Nucleus accumbens (tissue), 56 donors: ENCODE measurements at places on chromosomes 4 and X.

DNA sequence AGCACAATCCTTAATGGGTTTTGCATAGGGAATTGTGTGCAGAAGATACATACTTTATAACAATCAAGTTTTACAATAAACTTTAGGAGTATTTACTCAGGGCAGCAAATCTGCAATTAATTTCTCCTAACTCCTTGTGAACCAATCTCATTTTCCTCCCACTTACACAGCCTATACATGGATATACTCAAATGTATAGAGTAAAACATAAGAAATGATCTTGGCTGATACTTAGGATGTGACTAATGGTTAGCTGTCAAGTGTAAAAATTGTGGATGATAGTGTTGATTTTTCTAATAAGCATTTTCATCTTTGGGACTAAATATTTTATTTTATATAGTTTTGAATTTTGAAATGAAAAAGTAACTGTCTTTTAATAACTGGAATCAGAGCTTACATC, 759.6 kb downstream of the GRID2 start:
- DNase-seq = no peak

DNA sequence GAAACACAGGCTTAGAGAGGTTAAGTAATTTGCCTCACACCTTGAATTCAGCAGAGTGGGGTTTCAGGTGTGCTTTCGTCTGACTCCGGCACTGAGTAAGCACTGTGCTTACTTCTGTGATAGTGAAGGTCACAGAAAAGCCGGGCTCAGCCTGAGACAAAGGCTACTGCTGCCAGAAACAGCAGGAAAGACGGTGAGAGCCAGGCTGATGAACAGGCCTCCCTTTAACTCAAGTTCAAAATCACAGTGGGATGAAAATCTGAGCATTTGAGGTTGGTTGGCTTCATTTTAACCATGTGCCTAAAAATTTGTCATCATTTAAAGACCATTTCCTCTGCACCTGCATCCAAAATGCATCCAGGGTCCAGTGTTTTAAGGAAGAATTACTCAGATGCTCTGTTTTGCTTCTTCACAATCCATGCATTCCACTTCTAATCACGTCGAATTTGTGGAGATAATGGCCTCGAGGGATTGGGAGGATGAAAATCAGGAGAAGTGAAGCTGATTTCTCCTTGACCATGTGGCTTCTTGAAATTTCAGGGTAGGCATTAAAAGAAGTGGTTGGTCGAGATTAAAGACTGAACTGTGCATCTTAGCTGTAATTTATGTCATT, 121.2 kb upstream of the LNX1 start:
- no peak for DNase-seq

DNA sequence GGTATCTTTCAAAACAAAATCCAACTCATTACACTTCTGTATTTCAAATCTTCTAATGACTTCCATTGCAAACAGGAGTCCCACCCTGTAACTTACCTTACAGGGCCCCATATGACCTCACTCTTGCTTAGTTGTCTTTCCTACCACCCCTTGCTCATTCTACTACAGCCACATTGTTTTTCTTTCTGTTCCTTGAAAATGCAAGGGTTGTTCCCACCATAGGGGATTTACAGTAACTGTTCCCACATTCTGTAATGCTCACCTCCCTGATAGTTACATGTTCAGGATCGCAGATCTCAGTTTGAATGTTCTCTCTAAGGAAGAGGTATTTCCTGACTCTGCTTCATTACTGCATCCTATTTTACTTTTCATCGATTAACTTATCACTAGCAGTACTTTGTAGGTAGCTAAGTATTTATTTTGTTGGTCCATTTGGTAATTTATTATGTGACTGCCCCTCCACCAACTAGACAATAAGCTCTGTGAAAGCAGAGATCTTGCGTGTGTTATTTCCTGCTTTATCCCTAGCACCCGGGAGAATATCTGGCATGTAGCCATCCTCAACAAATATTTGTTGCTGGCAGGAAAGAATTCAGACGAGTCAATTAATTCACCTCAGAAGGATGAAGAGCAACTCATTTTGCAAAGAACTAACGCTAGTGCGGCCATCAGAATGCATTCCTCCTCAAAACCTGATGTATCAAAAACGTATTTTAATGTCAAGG, 21.4 kb downstream of the MAOB start:
- no peak for DNase-seq

- DNase-seq = no peak
Observed at GRCh38 chrX:111262086-111262485, 8.2 kb downstream of the CAPN6 start.

- DNase-seq = peak; percentile 59
Observed at GRCh38 chr4:55321707-55322264, 24.3 kb upstream of the SRD5A3 start.

GRCh38 chr4:108360754-108361445, 192.2 kb upstream of the LEF1 start:
- no peak for DNase-seq

GRCh38 chr4:62912531-62912930, 1496.7 kb downstream of the TECRL start:
- no peak for DNase-seq

DNA sequence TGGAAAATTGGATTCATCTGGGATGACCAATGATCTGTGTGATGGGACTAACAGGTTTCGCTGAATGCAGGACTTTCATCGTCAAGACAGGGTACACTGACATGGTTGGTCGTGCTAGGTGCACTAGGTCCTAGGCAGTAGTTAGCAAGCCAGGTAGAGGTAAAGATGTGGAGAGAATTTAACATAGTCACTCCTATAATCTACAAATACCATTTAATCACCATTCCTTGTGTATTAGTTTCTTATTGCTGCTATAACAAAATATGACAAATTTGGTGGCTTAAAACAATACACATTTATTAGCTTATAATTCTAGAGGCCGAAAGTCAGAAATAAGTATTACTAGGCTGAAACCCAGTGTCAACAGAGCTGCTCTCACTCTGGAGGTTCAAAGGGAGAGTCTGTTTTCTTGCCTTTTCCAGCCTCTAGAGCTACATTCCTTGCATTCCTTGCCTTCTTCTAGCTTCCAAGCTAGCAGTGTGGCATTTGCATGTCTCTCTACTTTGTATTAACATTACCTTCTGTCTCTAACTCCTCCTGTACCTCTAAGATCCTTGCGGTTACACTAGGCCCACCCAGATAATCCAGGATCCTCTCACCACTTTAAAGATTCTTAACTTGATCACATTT, 98.7 kb upstream of the GRIA3 start:
- no peak for DNase-seq

GRCh38 chr4:36226430-36227227, 17.7 kb downstream of the ARAP2 start:
- no peak for DNase-seq

GRCh38 chr4:165294907-165295306, 32.6 kb upstream of the MSMO1 start:
- DNase-seq = no peak

DNA sequence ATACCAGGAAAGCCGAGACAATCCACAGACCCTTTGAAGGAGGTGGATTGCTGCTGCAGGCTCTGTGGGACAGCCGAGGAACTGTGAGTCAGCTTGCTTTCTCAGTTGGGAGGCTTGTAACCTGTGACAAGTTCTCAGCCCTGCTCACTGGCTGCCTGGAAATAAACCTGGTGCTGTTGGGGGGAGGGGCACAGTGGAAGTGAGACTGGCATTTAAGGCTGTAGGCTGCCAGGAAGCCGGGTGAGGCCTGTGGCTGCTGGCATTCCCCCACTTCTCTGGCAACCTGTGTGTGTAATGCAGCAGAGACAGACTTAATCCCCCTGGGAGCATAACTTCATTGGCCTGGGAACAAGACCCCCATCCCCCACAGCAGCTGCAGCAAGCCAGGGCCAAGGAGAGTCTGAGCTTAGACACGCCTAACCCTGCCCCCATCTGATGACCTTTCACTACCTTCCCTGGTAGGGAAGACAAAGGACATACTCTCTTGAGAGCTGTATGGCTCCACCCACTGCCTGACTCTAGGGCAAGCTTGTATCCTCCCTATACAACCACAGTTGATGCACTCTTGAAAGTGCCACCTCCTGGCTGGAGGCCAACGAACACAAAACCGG, 64.1 kb downstream of the ALPK1 start:
- no peak for DNase-seq

DNA sequence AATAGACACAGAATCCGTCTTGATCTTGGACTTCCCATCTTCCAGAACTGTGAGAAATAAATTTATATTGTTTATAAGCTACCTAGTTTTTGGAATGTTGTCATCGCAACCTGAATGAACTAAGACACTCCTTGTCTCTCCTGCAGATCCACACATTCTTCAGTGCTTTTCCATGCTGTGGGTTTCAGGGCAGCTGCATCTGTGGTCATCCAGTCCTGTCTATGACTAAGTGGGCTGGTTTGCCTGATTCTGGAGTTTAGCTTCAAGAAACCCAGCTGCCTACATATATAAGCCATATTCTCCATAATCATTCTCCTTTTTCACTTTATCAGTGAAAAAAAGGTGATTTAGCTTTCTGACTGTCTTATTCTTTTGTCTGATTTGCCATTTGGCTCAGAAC, 170.3 kb upstream of the KIT start:
- DNase-seq = no peak

DNA sequence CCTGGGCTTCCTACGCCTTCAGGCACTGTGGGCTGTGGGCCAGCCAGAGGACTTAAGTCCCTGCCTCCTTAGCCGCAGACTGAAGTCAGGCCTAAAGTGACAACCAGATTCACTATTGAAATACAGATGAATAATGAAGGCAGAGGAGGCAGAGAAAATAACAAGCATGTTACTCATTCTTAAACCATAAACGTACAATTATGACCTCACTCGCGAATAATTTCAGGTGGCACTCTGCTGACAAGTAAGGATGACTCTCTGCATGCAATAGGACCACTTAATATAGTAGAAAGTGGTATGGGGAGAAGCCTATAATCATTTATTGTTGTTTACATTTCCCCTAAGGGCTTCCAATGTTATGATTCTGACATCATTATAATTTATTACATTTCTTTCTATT, 409.2 kb upstream of the FGF13 start:
- no peak for DNase-seq

- DNase-seq = no peak
Observed at GRCh38 chrX:69138512-69138911, 26.7 kb downstream of the PJA1 start.

DNA sequence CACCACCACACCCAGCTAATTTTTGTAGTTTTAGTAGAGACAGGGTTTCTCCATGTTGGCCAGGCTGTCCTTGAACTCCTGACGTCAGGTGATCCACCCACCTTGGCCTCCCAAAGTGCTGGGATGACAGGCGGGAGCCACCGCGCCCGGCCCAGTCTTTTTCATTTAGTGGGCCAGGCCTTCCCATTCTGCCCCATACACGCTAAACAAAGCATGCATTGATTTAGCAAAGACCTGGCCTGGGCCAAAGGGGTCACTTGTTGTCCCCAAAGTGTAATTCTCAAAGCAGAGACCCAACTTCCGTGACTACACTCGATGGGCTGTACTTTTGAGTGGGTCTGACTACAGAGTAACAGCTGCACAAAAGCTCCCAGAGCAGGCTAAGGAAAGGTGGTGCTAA, 29.2 kb downstream of the CNGA2 start:
- no peak for DNase-seq

GRCh38 chr4:106149911-106150310, 166.1 kb downstream of the TBCK start:
- DNase-seq = no peak

GRCh38 chr4:170736710-170737109, 647.0 kb upstream of the AADAT start:
- no peak for DNase-seq

DNA sequence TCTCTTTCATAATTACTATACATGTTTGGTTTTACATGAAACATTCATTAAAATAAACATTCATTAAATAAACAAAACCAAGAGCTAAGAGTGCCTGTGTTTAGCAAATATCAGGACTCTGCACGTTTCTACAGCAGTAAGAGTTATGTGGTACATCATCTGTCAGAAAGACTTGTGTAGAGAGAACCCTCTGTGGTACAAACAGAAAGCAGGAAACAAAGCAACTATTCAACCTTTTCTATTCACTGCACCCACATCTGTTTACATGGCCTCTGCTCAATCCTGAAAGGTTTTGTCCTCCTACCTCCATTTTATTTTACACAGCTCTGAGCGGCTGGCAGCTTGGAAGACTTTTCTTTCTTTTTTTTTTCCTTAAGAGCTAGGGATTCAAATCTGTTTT, 90.7 kb upstream of the PCDH18 start:
- DNase-seq = no peak

DNA sequence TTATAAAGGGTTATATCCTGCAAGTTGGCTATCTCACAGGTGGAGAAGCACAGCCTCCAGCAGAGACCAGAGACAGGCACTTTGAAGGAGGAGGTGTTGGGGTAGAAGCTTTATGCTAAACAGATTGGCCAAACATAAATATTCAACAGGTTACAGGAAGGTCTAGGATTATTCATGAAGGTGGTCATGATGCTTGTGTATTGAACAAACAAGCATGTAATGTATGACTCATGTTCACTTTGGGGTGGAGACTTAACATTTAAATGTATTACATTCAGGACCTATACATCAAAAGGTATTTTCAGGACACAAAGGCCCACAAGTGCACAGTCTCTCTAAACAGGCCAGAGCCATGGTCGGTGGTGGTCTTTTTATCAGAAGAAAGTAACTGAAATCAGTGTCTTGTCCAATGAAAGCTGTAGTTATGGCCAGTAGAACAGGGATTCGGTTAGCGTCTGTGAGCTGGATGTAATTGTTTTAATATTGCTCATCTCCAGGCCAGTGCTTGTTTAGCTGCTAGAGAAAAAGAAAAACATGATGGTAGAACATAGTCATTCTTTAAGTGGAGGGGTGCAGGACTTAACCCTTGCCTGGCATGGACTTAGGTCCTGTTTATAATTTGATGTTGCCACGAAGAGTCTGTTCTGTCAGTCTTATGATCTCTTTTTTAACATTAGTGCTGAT, 555.2 kb upstream of the PCDH10 start:
- no peak for DNase-seq

DNA sequence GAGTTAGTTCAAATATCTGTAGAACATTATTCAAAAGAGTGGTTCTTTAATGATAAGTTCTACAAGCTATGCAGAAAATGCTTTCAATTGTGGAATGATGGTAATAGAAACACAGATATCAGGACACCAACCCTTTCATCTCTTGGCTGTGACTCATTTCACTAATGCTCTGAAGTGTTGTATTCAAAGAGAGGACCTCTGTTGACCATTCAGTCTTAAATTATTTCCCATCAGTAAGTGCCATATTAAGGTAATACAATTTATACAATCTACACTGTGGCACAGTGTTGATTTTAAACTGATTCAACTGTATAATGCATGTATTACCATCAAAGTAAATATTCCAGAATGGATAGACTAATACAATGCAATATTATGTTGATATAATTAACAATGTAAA, 289.0 kb upstream of the ADGRL3 start:
- DNase-seq = no peak

DNA sequence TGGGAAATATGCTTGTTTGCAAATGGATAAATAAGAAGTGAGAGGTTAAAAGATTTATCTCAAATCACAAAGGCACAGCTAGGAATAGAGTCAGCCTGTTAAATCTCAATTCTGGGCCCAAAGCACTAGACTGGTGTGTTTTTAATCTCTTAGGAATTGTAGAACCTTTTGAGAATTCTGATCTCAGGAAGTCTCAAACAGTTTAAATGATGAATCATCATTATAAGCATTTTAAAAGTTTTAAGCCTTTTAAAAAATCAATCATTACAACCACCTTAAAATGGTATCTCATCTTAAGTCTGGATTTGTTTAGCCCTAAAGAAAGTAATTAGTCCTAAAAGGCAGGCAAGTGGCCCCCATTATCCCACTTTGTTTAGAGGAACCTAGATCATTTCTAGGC, 17.8 kb downstream of the DGKK start:
- no peak for DNase-seq
